Central memory CD8-positive, alpha-beta T cell (primary cell): ENCODE measurements at places on chromosomes 4 and X.

DNA sequence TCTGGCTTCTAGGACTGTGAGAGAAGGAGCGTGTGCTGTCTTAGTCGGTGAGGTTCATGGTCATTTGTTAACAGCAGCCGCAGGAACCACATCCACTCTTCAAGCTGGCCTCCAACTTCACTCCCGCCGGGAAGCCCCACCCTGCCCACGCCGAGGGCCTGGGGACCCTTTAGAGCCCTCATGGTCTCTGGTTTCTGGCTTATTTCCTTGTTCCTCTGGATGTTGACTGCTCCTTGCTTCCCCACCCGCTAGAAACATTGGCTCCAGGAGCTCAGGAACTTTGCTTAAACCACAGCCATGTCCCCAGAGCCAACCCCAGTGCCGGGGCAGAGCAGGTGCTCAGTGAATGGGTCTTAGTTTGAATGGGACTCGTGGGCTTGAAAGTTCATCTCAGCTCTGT, 40.8 kb downstream of the HTRA3 start:
- no peak for DNase-seq

- DNase-seq: no peak
Measured at GRCh38 chrX:17549107-17549651, 174.2 kb downstream of the NHS start.

GRCh38 chr4:105147553-105148161, 981 bp downstream of the TET2 start:
- DNase-seq: no peak

DNA sequence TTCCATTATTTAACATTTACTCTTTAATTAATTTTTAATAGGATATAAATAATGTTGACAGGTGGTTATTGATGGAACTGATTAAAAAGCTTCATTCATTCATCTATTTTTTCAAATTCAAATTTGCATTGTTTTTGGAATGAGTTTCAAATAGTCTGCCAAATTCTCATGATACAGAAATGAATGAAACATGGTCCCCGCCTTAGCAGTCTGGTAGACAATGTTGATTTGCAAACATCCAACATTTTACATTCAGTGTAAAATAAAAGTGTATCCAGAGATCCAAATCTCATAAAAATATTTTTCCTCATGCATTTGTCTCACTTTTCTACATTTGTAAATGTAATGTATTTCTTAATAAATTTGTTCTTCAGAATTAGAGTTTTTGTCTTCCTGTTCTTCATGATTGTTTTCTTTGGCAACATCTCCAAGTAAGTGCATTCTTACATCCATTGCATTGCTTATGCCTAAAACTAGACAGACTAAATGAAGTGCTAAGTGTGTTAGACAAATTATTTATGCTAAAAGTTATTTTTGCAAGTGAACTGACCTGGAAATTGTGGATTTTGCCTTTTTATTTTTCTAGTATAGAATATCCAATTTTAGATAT, 142.3 kb downstream of the PCDH18 start:
- no peak for DNase-seq

DNA sequence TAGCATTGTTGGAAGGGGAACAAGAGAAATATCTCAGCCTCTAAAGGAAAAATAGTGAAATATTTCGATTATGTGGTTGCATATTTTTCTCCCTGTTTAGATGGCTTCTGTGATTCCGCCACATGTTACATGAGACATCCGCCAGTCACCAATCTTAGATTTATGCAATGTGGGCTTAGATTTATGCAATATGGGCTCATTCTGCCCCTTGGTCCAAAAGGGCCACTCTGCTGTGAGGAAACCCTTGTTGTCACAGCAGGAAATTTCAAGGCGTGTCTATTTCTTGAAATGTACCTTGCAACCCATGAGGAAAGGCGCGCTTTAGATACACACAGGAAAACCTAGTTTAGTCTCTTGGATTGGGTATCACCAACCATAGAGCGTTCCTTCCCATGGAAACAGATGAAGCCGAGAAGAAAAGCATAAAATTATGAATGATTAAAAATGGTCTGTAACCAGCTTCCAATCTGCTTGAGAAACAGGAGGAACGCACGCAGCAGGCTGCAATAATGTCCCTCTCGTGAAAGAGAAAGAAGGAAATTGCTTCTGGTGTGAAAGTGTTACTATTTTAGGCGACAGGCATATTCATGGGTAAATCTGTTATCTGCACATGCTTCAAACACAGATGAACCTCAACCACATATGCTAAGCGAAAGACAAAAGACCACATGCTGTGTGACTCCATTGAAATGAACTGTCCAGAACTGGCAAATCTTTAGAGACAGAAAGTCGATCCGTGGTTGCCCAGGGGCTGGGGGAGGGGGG, 3.7 kb downstream of the RS1 start:
- DNase-seq: no peak

GRCh38 chr4:21898101-21898500, 50.5 kb downstream of the KCNIP4 start:
- DNase-seq: no peak

GRCh38 chr4:31851946-31852345, 1131.8 kb downstream of the PCDH7 start:
- DNase-seq: no peak

DNA sequence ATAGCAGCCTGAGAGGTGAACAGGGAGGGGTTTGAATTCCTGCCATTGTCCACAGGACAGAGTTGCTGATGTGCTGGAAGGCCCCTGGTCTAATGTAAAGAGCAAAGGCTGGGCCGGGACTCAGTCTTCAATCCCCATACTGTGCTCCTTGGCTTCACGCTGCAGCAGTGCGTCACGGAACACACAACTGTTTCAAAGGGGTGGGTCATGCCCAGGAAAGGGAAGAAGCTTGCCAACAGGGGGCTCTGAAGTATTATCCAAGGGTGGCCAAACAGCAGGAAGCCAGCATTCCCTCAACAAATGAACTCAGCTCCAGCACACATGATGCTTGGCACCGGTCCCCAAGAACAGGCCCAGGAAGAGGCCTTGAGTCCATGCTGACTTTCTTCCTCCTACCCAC, 122.5 kb downstream of the NFKB1 start:
- DNase-seq: no peak

DNA sequence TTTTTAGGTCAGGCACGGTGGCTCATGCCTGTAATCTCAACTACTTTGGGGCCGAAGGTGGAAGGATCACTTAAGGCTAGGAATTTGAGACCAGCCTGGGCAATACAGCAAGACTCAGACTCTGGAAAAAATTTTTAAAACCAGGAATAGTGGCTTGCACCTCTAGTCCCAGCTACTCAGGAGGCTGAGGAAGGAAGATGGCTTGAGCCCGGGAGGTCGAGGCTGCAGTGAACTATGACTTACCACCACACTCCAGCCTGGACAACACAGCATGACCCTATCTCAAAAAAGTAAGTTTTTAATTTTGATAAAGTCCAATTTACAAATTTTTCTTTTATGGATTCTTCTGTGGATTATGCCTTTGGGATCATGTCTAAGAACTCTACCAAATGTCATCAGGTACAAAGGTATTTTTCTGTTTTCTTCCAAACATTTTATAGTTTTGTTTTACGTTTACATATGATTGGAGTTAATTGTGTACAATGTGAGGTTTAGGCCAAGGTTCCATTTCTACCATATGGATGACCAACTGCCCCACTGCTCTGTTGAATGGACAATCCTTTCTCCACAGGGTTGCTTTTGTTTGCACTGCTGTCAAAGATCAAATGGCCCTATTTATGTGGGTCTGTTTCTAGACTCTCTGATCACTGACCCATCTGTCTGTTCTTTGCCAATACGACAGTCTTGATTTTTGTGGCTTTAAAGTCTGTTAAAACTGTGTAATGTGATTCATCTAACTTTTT, 48.2 kb downstream of the CPLX1 start:
- DNase-seq: no peak

DNA sequence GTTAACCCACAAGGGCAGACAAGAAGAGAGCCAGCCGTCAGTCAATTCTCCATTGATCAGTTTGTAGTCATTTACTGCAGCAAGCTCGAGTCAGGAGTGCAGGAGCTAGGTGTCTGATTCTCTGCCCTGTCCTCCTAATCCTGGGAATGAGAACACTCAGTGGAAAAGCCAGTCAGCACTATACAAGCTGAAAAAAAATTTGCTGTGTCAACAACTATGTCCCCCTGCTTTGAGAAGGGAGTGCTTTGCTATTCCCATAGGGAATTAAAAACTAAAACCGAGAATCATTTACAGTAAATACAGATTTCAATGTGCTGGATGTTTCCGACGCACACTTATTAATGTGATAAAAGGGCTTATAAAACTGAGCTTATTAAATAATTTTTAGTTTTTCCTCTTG, 84.2 kb downstream of the GRIA2 start:
- no peak for DNase-seq

- no peak for DNase-seq
Measured at GRCh38 chr4:152112887-152113286, 352.1 kb upstream of the GATB start.

- DNase-seq: no peak
Measured at GRCh38 chr4:138894709-138895108, 120.9 kb upstream of the NOCT start.

GRCh38 chr4:95066050-95066449, 308.3 kb downstream of the BMPR1B start:
- DNase-seq: no peak

GRCh38 chrX:134782796-134783195, 124.5 kb upstream of the PLAC1 start:
- no peak for DNase-seq

DNA sequence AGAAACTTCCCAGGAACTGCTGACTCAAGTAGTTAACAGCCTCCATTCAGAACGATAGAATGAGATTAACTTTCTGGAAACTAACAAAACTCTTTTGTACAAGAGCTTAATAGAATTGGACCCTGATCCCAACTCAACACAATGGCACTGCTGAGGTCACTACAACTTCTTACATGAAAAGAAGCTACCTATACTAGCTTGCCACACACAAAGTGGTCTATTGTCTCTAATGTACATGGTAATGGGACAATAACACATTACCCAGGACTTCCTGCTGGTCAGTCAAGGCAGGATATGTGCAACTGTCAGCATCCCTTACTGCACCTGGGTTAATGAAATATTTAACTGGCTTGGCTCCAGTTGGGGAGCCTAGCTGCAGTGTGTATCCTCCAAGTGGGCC, 56.2 kb downstream of the BRCC3 start:
- DNase-seq: no peak

- no peak for DNase-seq
Measured at GRCh38 chr4:112377594-112378242, 80.5 kb downstream of the ALPK1 start.
